Stimulated activated CD4-positive, alpha-beta T cell treated with anti-CD3 and anti-CD28 coated beads, Interleukin-2, amount 100 ng/mL, for 48 hours (primary cell): ENCODE measurements at places on chromosomes 4 and X.
A peak's percentile ranks its signal among the peaks of the same experiment; 100 is the strongest.

DNA sequence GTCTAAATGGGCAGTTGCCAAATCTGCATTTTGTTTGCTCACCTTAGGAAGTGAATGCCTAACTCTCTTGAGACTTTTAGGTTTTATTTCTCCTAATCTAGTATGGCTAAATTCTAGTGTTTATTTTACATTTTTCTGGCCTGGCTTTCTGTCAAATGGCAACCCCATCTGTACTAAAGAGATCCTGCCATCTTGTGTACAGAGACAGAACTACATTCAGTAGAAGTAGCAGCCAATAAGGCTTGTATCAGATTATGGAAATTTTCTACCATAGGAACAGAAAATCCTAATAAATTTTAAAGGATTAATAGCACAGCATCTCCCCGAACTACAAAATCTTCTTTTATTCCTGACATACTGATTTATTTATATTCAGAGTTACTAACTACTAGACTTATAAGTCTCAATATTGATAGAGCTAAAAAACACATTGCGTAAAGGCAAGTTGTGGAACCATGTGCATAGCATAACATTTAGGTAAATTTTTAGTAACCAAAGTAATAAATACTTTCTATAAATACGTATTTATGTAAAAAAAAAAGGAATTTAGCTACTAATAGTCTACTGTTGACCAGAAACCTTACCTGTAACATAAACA, 45.5 kb downstream of the TMEM144 start:
- no peak for DNase-seq

DNA sequence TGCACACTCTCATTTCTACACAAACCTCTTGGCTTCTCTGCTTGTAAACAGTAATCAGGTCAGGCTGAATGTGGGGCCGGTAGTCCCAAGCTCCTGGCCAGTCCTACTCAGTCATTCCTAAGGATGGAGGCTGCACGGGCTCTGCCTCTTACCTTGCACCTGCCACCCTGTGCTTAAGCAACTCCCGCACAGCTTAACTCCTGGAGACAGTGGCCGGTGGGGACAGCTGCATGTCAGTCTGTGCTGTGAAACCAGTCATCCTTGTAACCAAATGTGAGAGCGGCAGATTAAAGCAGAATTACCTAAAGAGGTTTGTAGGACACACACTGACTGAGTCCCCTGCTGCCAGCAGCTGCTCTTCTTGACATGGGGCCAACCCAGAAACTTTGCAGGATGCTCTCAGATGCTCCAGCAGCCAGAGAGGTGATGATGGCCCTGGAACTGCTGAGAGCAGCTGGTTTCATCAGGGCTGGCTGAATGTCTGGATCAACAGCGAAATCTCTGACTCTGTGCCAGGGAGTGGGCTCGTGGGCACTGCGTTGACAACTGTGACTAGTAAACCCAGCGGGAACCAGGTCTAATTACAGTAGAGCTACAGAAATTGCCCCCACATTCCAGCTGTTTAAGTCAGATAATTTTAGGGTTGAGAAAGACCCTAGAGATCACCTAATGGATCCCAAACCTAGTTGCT, 123.7 kb downstream of the ANAPC4 start:
- DNase-seq: no peak

DNA sequence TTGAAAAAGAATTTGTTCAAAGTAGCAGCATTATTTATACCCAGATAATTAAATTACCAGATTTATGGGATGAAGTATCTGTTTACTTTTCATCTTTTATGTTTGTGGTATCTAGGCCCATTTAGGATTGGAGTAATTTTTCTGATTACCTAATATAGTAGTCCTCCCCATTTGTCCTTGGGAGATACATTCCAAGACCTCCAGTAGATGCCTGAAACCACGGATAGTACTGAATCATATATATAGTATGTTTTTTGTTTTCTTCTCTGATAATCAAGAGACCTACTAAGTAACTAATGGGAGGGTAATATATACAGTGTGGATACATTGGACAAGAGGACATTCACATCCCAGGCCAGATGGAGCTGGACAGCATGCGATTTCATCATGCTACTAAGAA, 30.7 kb upstream of the PTPN13 start:
- no peak for DNase-seq

DNA sequence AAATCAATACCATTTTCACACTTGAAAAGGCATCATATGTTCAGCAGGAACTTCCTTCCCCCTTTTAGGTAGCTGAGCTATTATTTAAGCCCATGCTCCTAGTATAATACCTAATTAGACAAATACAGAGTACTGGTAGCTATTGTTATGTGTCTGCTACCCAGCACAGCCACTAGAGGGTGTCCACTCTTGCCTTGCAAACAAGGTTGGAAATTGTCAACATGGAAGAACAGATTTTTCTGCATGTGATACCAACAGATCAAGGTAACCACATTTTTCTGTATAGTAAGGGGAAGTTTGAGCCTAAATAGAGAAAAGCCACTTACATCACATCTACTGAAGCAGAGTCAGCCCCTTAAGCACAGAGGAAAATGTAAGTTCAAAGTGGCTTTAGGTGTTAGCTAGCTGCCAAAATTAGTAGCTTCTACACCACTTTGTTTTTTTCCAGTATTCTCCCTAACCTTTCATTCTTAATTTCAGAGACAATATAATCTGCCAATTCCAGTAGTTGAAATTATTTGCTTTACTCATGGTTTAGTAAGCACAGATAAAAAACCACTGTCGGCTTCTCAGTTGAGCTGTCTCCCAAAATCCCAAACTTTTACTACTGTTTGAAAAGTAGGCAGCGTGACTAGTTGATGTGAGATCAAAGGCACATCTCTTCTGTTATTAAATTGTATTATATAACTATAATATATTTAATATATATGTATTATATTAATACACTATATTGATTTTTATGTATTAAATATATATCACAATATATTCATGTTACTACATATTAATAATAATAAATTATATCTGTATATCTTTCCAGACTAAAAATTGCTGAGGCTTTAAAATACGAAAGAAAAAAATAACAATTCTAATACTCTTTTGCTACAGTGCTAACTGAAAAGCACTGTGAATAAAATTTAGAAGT, 38.2 kb downstream of the EDNRA start:
- peak; percentile 25 for DNase-seq

DNA sequence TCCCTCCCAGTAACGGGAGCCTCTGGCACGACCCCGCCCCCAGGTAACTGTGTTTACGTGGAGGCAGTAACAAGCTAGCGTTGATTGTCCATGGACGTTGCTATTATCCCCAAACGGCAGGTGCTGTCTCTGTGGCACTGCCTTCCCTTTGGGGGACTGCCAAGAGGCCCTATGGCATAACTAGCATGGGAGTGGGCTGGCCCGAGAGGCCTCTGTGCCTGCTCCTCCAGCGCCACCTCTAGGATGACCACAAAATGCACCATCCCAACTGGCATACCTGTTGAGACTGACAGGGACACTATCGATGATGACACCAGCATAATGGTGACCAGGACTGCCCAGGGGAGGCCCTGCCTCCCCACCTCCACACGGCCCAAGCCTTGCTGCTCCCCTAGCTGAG, 1.5 kb downstream of the SRPK3 start:
- DNase-seq: no peak
